ENCODE measurements at places on chromosomes 12 and 14. TPM values are rescaled to one million over a fixed set of nuclear protein-coding genes. Genes with fewer than 3 reads are reported as not detected.

DNA sequence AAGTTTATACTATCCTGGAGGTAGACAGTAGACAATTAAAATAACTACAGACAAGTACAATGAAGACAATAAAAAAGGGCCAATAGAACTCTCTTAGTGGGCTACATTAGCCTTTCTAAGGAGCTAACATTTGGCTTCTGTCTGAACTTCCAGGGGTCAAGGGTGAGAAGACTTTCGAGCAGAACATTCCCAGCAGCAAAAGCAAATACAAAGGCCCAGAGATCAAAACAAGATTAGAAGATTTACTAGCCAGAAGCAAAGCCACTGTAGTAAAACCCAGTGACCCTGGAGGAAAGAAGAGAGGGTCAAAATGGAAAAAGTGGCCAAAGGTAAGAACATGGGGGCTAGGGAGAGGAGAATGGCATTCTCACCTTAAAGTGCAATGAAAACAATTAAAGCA lies 63.2 kb downstream of the ATP2B1 start:
- no peak for DNase-seq
- H3K4me3 ChIP-seq, result no peak overlapping the region
- H3K27ac ChIP-seq, result no peak overlapping the region
- H3K4me1 ChIP-seq, result peaks cover 6% of the 10 kb centered on the region
- H3K36me3 ChIP-seq, result no peaks in the 10 kb centered on the region

- no peak for DNase-seq
- no peaks in the 10 kb centered on the region for H3K4me1 ChIP-seq
- no peaks in the 10 kb centered on the region for H3K27me3 ChIP-seq
- H3K4me3 ChIP-seq, result no peak overlapping the region
- H3K27ac ChIP-seq, result no peak overlapping the region
Observed at GRCh38 chr12:108507971-108508642, 7.0 kb upstream of the FICD start.

DNA sequence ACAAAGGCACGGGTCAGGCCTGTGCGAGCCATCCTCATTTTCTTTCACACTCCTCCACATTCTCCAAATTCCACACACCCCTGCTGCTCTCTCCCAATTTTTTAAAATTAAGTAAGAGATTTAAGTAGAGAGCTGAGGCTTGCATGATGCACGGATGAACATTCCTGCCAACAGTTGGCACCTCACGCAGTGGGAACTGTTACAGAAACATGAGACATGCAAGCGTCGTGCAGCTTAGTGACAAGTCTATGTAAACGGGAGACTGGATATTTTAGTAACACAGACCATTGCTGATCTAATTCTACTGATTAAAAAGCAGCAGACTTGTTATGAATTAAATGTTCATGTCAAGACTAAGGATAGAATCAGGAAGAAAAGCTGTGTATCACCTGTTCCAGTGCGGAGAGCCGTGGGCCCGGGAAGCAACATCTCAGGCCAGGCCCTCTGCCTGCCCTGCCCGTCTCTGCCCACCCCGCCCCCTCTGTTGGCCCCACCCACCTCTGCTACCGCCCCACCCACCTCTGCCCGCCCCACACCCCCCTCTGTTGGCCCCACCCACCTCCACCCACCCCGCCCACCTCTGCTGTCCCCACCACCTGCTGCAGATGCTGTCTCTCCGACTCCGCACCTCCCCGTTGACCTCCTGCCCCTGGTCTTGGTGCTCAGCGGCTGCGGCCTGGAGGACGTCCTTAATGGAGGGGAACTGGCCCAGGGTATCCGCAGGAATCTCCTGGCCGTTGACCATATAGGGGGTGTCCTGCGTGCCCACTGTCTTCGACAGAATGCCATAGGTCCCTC lies 21.2 kb downstream of the GOLGA3 start:
- peaks cover 41% of the 10 kb centered on the region for H3K36me3 ChIP-seq
- no peak overlapping the region for H3K4me3 ChIP-seq
- H3K27me3 ChIP-seq, result no peaks in the 10 kb centered on the region
- H3K27ac ChIP-seq, result no peak overlapping the region
- no peak for DNase-seq

DNA sequence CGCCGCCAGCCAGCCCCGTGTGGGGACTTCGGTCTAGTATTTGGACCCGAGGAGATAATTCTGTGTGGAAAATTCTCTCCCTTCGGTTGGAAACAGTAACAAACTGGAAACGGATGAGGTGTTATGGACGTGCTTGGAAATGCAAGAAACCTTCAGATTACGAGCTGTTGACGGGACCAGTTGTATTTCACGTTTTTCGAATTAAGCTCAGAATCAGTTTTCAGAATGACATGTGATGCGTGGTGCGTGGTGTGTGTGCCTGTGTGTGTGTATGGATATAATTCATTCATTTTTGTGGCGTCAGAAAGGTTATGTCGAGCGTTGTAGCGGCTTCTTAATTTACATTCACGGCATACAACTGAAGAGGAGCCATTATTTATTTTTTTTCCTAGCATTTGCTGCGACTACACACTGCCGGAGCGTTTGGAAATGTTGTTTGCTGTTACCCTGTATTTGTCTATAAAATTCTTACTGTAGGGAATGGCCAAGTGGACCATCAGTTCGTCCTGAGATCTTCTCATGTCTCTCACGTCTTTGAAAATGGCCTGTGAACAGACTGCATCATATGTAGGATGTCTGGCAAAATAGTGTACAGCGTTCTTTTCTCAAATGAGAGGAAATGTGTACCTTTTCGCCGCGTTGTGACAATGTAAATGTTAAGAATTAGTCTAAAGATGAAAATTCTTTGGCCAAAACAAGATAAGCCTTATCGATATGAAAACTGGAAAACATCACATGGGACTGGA lies 1.3 kb downstream of the TRAF3 start:
- no peaks in the 10 kb centered on the region for H3K27me3 ChIP-seq
- H3K36me3 ChIP-seq, result no peaks in the 10 kb centered on the region
- peaks cover 56% of the 10 kb centered on the region for H3K4me1 ChIP-seq

Gene GRIP1
- total RNA-seq, result 1.3 TPM

Gene MEG3
- 0.13 TPM for total RNA-seq

GRCh38 chr14:54818201-54819133 lies 84.2 kb downstream of the GCH1 start:
- DNase-seq, result no peak
- H3K4me3 ChIP-seq, result no peak overlapping the region
- no peaks in the 10 kb centered on the region for H3K36me3 ChIP-seq
- no peaks in the 10 kb centered on the region for H3K4me1 ChIP-seq

Gene FAM181A
- total RNA-seq, result not detected

DNA sequence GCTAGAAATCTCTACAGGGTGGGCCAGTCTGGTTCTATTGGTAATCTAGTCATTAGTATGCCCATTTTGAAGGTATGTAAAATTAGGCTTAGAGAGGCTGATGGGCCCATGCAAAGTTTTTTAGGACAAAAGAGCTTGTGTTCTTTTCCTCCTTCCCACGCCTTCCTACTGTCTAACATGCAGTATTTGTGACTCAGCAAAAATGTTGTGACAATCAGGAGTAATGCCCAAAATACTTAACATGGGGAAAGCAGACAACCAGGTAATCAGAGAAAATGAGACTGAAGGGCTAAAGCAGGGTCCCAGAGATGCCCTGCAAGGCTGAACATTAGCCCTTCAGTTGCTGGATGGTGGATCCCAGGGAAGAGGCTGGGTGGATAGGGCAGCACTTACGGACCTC lies 437.9 kb downstream of the BCL11B start:
- no peaks in the 10 kb centered on the region for H3K36me3 ChIP-seq
- no peak overlapping the region for H3K4me3 ChIP-seq
- no peaks in the 10 kb centered on the region for H3K4me1 ChIP-seq
- DNase-seq, result no peak

Gene TMEM253
- not detected for total RNA-seq

Gene GAS2L3
- 0.75 TPM for total RNA-seq

DNA sequence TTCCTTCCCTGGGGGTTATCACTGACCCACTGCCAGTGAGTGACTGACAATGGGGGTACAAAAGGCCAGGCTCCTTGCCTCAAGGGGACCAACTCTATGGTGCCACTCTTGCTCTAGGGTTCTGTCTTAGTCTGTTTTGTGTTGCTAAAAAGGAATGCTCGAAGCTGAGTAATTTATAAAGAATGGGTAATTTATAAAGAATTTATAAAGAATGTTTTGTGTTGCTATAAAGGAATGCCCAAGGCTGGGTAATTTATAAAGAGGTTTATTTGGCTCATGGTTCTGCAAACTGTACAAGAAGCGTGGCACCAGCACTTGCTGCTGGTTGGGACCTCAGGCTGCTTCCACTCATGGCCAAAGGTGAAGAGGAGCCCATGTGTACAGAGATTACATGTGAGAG lies 15.8 kb upstream of the RASSF8 start:
- H3K36me3 ChIP-seq, result no peaks in the 10 kb centered on the region
- H3K27ac ChIP-seq, result no peak overlapping the region
- DNase-seq, result no peak
- no peak overlapping the region for H3K4me3 ChIP-seq

Gene KLRK1
- total RNA-seq, result 145 TPM

All from CD8-positive, alpha-beta memory T cell (primary cell).